Activated CD4-positive, alpha-beta T cell treated with anti-CD3 and anti-CD28 coated beads, Interleukin-2, amount 10 ng/mL, durations not matched to agents 7 days and 5 days (primary cell): ENCODE measurements at places on chromosomes 4 and X. TPM values are rescaled to one million over a fixed set of nuclear protein-coding genes. Genes with fewer than 3 reads are reported as not detected.

- DNase-seq: no peak
These were observed 230.4 kb upstream of the GALNT7 start for GRCh38 chr4:172938072-172938829.

DNA sequence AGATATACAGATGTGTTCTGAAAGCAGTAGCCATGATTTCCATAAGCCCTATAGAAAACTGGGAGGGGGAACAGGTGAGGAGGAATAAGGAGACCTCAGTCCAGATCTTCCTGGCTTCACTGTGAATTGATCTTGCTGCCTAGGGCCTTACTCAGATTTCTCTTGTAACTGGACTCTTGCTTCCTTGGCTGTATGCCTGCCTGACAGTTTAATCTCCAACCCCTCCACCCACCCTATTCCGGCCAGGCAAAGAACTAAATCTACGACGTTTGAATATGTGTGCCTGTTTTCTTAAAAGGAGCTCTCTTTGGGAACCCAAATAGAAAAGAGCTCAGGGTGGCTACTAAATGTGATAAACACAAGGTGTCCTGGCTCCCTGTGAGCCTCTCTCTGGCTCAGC, 173.0 kb downstream of the GPC3 start:
- DNase-seq: no peak

- DNase-seq: no peak
These were observed 56.4 kb upstream of the PDLIM3 start for GRCh38 chr4:185591679-185592141.

- no peak for DNase-seq
These were observed 20.6 kb downstream of the FAM47E start for GRCh38 chr4:76272073-76272472.

Gene STEEP1
- total RNA-seq: 21.0 TPM

- no peak for DNase-seq
These were observed 20.8 kb downstream of the PRDM5 start for GRCh38 chr4:120901731-120902130.

Gene CFP
- 45.1 TPM for total RNA-seq

- no peak for DNase-seq
These were observed 6.9 kb downstream of the PDLIM5 start for GRCh38 chr4:94458682-94459081.

DNA sequence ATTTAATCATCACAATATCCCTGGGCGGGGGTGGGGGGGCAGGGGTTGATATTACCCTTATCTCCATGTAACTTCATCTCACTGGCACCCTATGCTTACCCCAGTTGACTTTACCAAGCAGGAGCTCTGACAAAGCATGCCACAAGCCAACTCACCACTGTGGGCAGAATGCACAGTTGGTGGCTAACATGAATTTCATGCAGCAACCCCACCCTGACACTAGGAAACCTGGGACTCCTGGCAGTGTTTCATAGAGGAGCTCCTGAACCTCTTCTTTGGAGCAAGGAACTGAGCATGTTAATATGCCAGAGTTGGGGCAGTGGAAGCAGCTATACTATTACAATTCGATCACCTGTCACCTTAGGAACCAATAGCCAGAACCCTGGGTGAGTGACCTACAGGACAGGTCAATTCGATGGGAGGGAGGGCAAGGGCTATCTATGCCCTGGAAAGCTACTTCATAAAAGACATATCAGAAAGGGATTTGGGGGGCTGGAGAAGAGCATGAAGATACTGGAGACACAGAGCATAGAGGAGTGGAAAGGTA, 97.2 kb upstream of the ACSL4 start:
- DNase-seq: no peak

DNA sequence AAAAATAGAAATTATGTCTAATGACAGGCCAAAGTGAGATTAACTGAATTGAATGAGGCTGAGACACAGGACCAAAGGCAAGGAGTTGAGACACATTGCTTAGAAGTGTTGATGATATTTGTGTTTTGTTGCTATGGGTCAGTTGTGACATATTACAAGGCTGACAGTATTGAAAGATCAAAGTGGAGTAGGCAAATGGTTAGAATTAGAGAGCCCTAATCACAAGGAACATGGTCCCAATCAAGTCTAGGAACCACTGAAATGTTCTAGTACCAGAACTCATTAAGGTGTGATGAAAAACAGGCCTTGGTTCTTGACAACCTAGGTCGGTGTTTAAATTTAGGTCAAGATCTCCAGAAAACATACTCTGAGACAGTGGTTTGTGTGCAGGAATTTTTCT, 896.3 kb upstream of the HS3ST1 start:
- no peak for DNase-seq

Gene SMPX
- not detected for total RNA-seq

DNA sequence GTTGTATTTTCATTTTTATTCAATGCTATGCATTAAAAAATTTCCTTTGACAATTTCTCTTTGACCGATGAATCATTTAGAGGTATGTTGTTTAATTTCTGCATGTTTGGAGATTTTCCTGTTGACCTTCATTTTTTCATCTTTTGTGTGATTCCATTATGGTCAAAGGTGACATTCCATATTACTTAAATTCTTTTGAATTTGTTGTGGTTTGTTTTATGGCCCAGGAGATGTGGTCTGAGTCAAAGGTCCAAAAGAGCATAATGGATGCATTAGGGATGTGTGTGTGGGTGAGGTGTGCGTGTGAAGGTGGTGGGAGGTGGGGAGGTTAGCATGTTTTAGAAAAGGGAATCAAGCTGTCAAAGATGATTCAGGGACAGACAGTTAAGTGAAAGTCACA, 76.0 kb upstream of the GIMD1 start:
- no peak for DNase-seq

Gene MTNR1A
- not detected for total RNA-seq

Gene ADH7
- not detected for total RNA-seq

- DNase-seq: no peak
These were observed 398.7 kb upstream of the PPP1R2C start for GRCh38 chrX:43176686-43177085.

- peak; percentile 73 for DNase-seq
These were observed 7.6 kb upstream of the HSD17B10 start for GRCh38 chrX:53441531-53442321.

Gene ZNF718
- total RNA-seq: 12.5 TPM

Gene WAS
- total RNA-seq: 177 TPM

GRCh38 chrX:34810364-34810763, 132.2 kb upstream of the FAM47B start:
- no peak for DNase-seq

DNA sequence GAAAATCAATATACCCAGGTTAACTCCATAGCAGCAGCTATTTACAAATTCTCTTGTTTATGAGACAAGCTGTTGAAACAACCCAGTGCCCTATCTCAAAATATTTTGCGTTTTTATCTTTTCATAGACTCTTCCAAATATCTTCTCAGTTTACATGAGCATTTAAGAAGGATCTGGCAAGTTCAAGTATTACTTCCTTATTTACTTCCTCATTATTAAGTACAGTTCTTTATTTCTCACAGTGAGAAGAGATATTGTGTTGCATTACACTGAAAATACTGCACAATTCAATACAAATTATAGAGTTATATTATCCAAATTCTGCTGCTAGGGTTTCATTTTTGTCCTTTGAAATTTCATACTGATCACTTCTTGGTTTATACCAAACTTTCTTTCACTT, 43.6 kb upstream of the UCP1 start:
- DNase-seq: no peak

DNA sequence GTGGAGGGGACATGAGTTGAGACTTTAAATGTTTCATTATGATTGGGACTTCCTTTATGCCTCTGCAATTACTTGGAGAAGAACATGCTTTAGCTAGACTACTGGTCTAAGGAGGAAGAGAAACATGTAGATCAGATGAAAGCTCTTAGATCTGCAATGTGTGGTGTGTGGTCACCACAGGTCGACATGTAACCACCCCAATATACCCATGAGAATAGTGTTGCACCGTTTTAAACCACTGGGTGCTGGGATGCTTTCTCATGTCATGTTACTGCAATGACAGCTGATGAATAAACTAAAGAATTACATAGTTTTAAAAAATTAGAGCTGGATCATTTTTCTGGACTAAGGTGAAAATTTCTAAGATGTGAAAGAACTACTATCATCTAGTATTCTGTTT, 1039.7 kb downstream of the RAPGEF2 start:
- no peak for DNase-seq

DNA sequence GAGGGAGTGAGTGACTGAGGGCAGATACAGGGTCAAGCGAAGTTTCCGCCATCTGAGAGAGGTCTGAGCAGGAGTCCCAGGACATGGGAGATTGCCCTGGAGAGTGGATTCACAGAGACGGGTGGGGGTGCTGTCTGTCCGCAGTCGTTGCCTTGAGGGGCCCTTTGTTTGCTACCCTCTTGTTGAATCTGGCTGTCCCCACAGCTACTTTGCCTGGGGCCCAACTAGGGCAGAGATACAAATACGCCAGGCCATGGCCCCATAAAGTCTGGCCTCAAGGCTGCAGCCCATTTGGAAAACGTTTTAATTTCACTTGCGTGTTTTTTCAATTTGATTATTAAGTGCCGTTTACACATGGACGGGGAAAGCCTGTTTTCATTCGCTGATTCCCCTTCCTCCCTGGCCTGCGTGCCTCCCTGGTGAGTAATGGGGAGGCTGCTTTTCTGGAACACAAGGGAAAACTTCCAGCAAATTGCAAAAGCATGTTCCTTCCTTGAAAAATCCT, 134.4 kb downstream of the SMIM20 start:
- no peak for DNase-seq

GRCh38 chrX:132957211-132958090, 978 bp downstream of the HS6ST2 start:
- no peak for DNase-seq

GRCh38 chrX:38170556-38170955, 50.1 kb downstream of the SRPX start:
- no peak for DNase-seq
